ENCODE measurements at places on chromosomes 3 and 15. TPM values are rescaled to one million over a fixed set of nuclear protein-coding genes. Genes with fewer than 3 reads are reported as not detected.

Gene SCAANT1
- total RNA-seq: not detected

Gene ASB14
- total RNA-seq: not detected

Gene BAHD1
- total RNA-seq: 9.6 TPM

Gene CCDC39
- not detected for total RNA-seq
